ENCODE measurements at places on chromosomes 7 and 10. TPM values are rescaled to one million over a fixed set of nuclear protein-coding genes. Genes with fewer than 3 reads are reported as not detected.

DNA sequence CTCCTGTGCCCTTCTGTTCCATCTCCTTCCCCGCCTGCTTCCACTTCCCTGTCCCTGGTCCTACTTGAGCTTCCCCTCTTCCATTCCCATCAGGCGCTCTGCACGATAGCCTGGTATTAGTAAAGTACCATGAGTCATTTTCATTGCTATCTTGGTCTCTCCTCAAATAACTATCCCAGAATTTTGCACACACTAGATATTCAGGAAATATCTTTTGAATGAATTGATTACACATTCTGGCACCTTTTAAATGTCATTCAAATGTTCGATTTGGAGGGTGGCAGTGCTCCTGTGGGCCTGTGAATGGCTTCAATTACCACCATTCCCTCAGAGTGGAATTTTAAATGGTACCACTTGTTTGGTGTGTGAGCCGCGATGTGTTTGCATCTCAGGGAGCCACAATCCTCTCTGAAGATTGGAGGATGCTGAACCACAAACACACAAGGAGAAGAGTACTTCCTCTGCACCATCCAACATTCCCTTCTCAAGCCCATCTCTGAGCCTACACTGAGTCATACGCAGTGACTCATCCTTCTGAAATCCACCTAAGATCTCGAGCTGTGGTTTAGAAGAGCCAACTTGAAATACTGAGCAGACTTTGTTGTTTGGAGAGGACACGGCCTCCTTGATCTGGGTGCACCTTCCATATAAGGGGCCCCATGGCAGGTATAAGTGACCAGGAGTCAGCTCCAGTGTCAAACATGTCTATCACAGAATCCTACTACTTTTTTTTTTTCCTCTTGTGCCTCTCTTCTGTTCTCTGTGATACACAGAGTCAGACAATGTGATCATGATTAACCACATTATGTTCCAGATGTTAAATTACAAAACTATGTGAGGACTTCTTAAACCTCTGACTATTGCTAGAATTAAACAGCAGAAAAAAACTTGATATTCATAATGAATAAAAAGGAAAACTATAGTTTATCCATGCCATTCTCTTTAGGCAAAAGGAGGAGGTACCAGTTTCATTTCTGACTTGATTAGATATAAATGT, 81.9 kb downstream of the BMPER start:
- DNase-seq = no peak

Gene STEAP1
- 3.3 TPM for total RNA-seq

- DNase-seq = no peak
Observed at GRCh38 chr10:30185341-30185740, 126.0 kb upstream of the JCAD start.

DNA sequence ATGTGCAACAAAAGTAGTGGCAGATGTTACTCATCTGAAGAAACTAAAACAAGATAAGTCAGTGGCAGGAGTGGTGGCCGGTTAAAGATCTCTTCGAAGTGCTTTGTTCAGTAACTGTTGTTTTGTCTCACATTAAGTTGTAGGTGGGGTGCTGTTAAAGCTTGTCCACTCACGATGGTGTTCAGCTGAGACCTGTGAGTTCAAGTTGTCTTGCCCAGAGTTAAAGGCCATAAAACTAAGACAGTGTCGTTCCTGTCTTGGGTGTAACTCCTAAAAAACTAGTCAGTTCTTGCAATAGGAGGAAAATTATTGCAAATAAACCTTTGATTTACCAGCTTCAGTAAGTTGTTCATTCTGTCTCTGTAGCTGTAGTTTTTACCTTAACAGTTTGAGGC, 857 bp upstream of the FOXP2 start:
- DNase-seq = no peak

GRCh38 chr7:111232249-111233084, 141.5 kb downstream of the LRRN3 start:
- no peak for DNase-seq

Gene DLX5
- 0.70 TPM for total RNA-seq

GRCh38 chr10:78851647-78852046, 217.1 kb upstream of the ZMIZ1 start:
- DNase-seq = no peak

DNA sequence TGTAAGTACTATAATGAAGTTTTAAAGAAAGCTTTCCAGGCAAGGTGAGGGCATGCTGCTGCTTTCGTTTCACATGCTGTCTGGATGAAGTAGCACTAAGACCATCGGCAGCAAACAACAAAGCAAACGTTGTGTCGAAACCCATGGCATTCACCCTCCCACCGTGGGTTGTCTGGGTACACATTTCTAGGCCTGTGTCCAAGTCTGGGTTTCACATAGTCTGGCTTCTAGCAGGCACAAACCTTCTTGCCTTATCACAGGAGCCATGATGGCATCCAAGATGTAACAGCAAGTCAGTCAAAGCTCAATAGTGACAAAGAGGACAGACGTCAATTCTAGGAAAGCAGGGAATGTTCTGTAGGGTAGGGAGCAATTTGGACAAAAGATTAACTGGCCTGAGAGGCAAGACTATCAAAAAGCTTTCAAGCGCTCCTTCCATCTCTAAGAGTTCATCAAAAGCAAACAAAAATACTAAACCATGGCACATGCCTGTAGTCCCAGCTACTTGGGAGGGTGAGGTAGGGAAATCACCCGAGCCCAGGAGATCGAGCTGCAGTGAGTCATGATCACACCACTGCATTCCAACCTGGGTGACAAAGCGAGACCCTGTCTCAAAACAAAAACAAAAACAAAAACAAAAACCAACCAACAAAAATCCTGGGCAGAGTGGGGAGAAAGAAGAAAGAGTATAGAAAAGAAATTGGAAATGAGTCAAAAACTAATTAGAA, 42.7 kb downstream of the PAXIP1 start:
- no peak for DNase-seq

GRCh38 chr7:151503902-151504714, 15.6 kb downstream of the RHEB start:
- no peak for DNase-seq

DNA sequence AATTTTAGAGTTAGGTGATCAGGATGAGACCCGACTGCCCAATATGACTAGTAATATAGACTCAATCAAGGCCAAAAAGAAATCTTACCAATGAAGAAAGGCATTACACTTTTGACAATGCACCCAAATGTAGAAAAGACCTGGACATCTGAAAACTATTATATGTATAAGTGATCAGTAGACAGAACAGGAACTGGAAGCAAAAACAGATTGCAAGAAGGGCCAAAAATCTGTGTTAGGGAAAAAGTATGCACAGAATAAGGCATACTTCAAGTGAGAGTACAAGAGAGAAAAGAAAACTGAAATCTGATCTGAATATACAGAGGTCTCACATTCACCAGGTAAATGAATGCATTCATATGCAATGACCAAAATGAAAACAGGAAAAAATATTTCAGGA, 107.0 kb downstream of the GNAI1 start:
- no peak for DNase-seq

GRCh38 chr10:111831058-111831457, 352.5 kb downstream of the GPAM start:
- no peak for DNase-seq

Gene CUBN
- 2.2 TPM for total RNA-seq

Gene CHST3
- total RNA-seq = 24.5 TPM

- DNase-seq = no peak
Observed at GRCh38 chr7:86664486-86664885, 20.8 kb downstream of the GRM3 start.

- DNase-seq = no peak
Observed at GRCh38 chr10:22017283-22018020, 13.9 kb upstream of the DNAJC1 start.

DNA sequence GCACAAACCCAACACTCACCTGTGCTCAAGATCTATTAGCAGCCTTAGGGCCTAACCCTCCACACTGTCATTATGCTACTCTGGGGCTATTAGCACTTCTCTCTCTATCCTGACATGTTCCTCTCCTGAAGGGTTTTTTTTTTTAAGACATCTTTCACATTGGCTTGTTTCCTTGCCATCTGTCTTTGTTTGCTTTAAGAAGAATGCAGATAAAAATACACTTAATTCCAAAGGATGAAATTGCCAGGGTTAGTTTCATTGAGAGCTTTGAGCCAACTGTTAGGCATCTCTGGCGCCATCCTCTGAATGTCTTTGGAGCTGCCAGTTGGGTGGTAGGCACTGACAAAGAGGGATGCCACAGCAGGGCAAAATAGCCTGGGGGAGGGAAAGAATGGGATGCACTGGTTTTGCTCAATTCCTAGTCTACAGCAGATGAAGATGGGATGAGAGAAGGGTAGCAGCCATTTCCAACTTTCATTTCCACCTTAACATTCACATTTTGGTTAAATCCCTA, 399.2 kb downstream of the SORCS1 start:
- no peak for DNase-seq

DNA sequence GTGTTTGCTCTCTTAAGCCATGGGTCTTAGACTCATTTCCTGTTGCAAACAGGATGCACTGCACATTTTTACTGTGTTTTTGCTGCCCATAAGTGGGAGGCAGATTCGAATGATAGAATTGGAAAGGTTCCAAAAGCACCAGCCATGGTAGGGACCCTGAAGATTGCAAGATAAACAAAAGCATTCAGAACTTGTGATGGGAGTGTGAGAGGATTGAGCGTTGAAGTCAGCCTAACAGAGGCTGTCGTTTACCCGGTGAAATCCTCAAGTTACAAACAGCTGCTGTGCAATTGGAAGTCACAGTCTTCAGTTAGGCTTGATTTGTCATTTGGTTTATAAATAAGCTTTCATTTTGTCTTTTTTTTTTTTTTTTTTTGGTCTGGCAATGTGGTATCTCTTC, 192.7 kb upstream of the MKI67 start:
- DNase-seq = no peak

Data from neural crest cell (in vitro differentiated cells).